ENCODE measurements at places on chromosomes 5 and 9. TPM values are rescaled to one million over a fixed set of nuclear protein-coding genes. Genes with fewer than 3 reads are reported as not detected.

NEUROG1 gene
- polyA plus RNA-seq, result not detected

BHMT2 gene
- not detected for polyA plus RNA-seq

IFNK gene
- 32.7 TPM for polyA plus RNA-seq

DNA sequence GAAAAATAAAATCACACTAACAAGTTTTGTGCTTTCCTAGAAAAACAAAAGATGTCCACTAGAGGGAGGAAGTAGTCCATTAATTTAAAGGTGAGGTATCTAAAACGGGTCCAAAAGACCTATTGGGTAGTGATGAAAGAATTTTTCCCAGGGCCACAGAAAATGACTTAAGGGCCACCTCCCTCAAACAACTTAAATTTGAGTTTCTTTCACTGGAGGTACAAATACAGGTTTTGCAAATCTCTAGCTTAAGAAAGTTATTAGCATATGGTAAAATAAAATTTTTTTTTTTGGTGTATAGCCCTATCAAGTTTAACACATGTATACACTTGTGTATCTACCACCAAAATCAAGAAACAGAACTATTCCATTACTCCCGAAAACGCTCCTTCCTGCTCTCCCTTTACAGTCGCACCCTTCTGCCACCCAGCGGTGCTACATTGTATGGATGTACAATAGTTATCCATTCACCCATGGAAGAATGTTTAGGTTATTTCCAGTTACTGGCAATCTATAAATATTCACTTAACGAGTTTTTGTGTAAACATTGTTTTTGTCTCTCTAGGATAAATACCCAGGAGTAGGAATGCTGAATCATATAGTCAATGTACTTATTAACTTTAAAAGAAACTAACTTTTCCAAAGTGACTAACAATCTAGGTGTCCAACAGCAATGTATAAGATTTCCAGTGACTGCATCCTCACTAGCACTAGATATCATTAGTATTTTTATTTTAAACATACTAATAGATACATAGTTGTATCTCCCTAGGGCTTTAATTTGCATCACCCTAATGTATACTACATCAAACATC lies 21.9 kb downstream of the DEPDC1B start:
- no peaks in the 10 kb centered on the region for H3K4me1 ChIP-seq
- DNase-seq, result no peak
- no peak overlapping the region for H3K4me3 ChIP-seq
- H3K27me3 ChIP-seq, result no peaks in the 10 kb centered on the region
- H3K27ac ChIP-seq, result no peak overlapping the region

DNA sequence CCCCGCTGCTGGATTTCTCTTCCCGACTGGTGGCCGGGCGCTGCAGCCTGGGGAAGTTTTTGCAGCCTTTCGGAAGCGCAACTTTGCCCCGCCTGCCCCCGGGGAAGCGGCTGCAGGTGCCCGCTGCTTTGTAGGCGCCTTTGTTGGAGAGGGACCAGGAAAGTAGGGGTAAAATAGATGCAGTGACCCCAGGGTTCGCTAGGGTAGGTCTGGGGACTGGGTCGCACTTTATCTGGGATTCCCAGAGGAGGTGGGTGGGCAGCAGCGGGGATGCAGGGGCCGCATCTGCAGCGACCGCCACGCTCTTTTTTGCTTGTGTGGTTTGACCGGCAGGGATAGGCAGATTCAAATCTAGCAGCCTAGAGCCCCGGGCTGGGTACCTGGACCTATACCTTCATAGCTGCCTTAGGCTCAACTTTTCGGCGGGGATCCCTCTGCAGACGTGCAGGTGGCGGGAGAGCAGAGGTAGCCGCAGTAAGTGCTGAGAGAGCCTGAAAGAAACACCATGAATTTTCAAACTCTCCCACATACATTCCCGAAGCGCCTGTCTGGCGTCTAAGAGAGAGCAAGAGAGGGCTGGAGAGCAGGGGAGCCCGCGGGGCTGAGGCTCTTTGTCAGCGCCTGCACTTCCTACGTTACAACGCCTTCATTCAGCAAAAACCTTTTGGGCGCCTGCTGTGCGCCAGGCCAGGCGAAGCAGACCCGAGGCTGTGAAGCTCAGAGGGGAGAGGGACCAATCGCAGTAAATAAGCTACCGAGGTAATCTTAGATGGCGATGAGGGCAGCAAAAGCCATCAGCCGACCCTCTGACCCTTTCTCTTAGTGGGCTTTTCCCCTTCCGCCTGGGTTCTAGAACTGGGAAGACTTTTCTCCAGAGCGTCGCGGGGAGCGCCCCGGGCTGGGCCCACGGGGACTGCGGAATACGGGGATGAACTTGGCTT lies 642 bp downstream of the SV2C start:
- no peak for DNase-seq
- H3K27ac ChIP-seq, result no peak overlapping the region
- peaks cover 53% of the 10 kb centered on the region for H3K27me3 ChIP-seq

GRCh38 chr5:169431386-169431785 lies 130.4 kb upstream of the SLIT3 start:
- H3K4me3 ChIP-seq, result no peak overlapping the region
- no peaks in the 10 kb centered on the region for H3K4me1 ChIP-seq
- no peak overlapping the region for H3K27ac ChIP-seq
- DNase-seq, result no peak

DNA sequence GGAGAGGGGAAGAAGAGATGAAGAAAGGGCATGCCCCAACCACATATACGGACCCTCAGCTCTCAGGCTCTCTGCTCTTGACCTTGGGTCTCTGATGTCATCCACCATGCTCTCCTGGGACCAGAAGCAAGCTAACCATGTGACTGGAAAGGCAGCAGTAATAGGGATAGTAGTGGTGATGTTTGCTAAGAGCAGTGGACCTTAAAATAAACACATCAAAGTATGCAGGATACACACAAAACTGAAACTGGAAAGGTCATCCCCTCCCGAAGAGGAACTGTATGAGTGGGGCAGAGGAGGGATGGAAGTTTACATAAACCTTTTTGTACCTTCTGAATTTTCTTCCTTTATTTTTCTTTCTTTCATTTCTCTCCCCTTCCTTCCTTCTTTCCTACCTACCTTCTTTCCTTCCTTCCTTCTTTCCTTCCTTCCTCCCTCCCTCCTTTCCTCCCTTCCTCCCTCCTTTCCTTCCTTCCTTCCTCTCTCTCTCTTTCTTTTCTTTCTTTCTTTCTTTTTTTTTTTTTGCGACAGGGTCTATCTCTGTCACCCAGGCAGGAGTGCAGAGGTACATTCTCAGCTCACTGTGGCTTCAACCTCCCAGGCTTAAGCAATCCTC lies 8.1 kb upstream of the PTPN3 start:
- no peaks in the 10 kb centered on the region for H3K36me3 ChIP-seq
- no peaks in the 10 kb centered on the region for H3K4me1 ChIP-seq
- H3K4me3 ChIP-seq, result no peak overlapping the region
- H3K27me3 ChIP-seq, result peaks cover 5% of the 10 kb centered on the region
- H3K27ac ChIP-seq, result no peak overlapping the region
- no peak for DNase-seq

Measured in keratinocyte (primary cell).